ENCODE measurements at places on chromosomes 12 and 14.

- DNase-seq: no peak
Observed at GRCh38 chr12:3329361-3329760, 161.6 kb upstream of the PRMT8 start.

- no peak for DNase-seq
Observed at GRCh38 chr14:100330388-100330931, 7.3 kb downstream of the SLC25A47 start.

GRCh38 chr12:123271001-123271668, 521 bp downstream of the CDK2AP1 start:
- peak; percentile 66 for DNase-seq

GRCh38 chr14:95849761-95850160, 26.9 kb upstream of the TUNAR start:
- DNase-seq: no peak

DNA sequence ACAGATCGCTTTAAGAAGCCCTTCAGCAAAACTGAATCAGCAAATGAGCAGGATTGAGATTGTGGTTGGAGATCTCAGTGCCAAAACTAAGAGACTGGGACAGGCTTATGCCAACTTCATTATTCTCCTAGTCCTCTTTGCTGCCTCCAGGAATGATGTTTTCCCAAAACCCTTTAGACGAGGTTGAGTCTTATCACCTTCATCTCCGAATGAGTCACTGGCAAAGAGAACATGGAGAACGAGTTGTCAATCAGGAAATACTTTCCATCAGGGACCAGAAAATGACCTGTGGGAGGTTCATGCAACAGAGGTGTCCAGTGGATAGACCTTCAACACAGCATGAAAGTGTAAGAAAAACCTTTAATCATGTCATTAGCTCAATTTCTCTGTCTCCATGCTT, 461.5 kb downstream of the RMST start:
- no peak for DNase-seq

DNA sequence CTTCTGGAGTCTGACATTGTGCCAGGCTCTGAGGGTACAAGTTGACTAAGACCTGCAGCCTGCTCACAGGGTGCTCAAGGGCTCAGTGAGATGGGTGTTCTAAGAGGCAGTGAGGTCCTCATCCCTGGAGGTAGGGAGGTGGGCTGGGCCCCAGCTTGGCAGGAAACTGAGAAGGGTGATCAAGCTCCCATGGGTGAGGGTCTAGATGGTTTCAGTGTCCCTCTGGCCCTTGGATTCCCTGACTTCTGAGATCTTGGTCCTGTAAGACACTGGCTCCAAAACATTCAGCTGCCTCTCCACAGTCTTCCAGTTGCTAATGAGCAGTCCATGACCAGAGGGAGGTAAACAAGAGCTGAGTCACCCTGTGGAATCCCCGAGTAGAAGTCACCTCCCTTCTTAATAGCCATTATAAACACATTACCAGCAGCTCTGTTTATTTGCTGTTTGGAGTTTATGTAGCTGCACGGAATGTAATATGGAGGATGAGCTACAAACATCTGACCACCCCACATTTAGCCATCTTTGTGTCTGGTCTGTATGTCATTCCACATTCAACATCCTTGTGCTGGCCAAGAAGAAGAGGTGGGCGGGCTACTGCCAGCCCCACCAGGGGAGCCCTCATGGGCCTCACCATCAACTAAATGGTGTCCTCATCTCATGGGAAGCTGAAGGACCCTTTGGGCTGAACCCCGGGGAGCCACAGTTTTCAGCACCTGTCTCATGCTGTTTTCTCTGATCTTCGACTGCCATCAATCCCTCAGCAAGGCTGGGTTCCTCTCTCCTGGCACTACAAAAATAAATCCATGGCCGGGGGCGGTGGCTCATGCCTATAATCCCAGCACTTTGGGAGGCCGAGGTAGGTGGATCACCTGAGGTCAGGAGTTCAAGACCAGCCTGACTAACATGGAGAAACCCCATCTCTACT, 37.2 kb upstream of the BDKRB2 start:
- DNase-seq: peak; percentile 71

- no peak for DNase-seq
Observed at GRCh38 chr14:66099931-66100330, 386.2 kb upstream of the CCDC196 start.

DNA sequence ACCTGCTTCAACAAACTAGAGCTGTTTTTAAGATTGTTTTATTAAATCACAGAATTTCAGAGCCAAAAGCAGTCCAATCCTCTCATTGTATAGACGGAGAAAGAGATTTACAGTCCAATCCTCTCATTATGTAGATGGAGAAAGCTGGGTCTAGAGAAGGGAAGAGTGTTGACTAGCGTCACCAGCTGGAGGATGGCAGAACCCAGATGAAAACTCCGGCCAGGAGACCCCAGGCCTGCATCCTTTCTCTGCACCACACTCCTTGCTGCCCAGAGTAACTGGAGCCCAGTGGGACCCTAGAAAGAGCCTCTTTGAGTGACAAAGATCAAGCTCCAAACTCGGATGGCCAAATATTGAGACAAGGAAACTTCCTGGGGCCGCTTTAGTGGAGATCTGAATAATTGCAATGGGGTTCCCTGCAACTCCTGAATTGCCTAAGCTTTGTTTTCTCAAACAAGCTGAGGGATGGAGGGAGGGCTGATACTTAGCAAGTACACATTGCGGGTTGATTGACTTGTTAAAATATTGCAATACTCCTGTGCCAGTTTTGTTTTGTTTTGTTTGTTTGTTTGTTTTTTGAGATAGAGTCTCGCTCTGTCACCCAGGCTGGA, 12.5 kb downstream of the AMDHD1 start:
- DNase-seq: no peak

GRCh38 chr12:58668871-58669270, 251.4 kb downstream of the LRIG3 start:
- no peak for DNase-seq

DNA sequence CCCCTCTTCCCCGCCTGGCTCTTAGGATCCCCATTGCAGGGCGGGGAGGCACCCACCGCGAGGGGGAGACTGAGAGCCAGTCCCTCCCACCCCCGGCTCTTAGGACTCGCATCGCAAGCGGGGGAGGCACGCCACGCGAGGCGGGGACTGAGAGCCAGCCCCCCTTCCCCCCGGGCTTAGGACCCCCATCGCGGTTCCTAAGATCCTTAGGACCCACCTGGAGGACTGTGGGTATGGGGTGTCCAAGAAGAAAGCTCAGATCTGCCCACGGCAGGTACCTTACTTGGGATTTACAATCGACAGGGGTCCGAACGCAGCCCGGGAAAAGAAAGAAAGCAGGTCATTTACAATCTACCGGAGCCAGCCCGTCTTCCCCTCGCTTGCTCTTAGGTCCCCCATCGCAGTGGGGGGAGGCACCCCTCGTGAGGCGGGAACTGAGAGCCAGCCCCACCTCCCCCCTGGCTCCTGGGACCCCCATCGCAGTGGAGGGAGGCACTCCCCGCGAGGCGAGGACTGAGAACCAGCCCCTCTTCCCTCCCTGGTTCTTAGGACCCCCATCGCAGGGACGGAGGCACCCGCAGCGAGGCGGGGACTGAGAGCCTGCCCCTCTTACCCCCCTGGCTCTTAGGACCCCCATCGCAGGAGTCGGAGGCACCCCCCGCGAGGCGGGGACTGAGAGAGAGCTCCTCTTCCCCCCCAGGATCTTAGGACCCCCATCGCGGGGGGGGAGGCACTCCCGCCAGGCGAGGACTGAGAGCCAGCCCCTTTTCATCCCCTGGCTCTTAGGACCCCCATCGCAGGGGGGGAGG, 43.7 kb downstream of the DDX11 start:
- DNase-seq: peak; percentile 63

GRCh38 chr14:28774764-28775735, 8.5 kb downstream of the FOXG1 start:
- DNase-seq: no peak

DNA sequence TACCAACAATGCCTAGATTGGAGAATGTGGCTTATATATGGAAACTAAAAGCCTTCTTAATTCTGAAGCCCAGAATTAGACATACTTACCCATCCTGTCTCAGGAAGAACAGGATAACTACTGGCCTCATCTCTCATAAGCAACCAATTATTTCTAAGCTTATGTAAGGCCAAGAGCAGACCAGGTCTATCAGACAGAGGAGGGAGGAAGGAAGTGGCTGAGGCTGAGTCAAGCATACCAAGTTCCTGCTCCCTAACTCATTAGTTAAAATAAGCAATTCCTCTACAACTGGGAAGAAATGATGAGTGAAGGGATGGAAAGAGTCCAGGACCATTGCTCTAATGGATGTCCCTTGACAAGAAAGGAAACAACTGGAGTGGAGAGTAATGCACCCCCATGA, 27.0 kb upstream of the INSM2 start:
- no peak for DNase-seq

GRCh38 chr12:47073951-47074350, 5.5 kb upstream of the PCED1B start:
- DNase-seq: no peak

- DNase-seq: no peak
Observed at GRCh38 chr14:96255501-96256366, at the start of gene BDKRB1. BDKRB1 (plus strand) TSS chr14:96256210; CDS start chr14:96263683, 7,473 bp downstream.

GRCh38 chr12:49109641-49110463, 795 bp downstream of the LMBR1L start:
- peak; percentile 50 for DNase-seq

GRCh38 chr14:87944987-87945604, 47.9 kb downstream of the GALC start:
- peak; percentile 59 for DNase-seq

- DNase-seq: peak; percentile 34
Observed at GRCh38 chr12:45220363-45220931, 4.6 kb downstream of the ANO6 start.

DNA sequence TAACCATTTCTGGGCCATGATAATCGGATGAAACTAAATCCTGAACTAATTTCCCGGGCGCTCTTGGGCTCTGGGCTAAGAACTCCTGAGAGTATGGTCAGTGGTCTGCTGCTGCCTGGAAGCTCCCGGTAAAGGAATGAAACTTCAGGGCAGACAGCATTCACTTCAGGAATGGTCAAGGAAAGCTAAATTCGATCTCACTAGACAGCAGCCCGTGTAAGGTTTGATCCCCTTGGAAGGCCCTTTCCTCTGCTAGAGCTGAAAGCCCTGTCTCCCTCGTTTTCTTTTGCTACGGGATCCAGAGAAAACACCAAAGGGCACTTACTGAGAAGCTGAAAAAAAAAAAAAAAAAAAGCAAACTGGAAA, 680 bp downstream of the ASB8 start:
- DNase-seq: no peak

DNA sequence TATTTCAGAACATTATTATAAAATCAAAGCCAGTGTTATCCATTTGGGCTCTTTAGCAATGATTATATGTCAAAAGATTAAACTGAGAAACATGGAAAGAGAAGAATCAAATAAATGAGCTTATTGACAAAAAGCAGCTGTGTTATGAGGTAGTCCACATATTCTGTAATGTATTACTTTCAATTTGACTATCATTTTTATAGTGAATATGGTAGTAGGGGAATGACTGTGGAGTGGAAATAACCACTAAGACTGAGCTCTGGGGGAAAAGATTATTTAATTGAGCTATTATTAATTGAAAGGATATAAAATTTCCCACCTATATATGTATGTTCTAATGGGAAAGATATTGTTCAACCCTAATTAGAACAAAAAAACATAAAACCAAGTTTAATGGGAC, 381.3 kb downstream of the TMTC2 start:
- DNase-seq: no peak

GRCh38 chr14:51095854-51096823, 1.2 kb upstream of the TRIM9 start:
- DNase-seq: no peak

DNA sequence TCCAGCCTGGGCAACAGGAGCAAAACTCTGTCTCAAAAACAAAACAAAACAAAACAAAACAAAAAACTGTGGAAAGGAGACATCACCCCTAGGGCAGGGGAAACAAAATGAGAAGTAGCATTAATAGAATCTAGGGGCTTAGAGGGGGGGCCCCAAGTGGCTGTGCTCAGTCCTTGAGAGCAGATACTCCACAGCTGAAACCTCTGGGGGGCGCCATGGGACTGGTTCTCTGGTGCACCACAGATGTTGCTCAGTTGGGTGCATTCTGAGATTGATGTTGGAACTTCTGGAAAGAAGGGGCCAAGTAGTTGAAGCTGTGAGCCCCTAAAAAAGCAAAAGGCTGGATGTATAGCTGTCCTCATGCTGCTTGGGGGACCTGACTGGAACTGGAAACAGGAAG, 11.8 kb upstream of the SYNE2 start:
- peak; percentile 31 for DNase-seq

DNA sequence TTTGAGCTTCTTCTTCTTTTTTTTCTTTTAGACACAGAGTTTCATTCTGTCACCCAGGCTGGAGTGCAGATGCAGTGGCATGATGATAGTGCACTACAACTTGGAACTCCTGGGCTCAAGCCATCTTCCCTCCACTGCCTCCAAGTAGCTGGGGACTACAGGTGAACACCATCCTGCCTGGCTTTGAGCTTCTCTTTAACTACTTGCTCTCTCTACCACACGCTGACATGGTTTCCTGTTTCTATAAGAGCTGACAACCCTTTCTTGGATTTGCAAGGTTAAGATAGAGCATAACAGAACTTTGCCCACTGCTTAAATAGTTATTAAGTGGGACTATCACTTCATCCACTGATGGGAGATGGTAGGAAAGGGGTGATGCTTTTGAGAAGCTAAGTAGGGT, 82.4 kb upstream of the SLC38A2 start:
- DNase-seq: no peak

- no peak for DNase-seq
Observed at GRCh38 chr14:51396222-51396815, 156.3 kb downstream of the TMX1 start.

DNA sequence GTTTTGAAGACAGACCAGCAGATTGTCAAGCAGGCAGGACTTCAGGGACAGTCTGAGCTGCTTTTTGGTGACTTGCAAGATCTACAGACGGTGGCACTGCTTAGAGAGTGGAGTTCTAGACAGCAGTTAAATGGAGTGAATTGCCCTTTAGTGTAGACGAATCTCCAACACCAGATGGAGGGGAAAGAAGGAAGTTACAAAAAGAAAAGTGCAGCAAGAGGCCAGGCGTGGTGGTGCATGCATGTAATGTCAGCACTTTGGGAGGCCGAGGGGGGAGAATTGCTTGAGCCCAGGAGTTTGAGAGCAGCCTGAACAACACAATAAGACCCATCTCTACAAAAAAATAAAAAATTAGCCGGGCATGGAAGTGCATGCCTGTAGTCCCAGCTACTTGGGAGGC, 8.4 kb upstream of the HHIPL1 start:
- DNase-seq: no peak

- DNase-seq: no peak
Observed at GRCh38 chr12:93111773-93112172, 182.7 kb upstream of the EEA1 start.

GRCh38 chr14:74962493-74962892, 7.1 kb upstream of the PGF start:
- DNase-seq: no peak

- DNase-seq: no peak
Observed at GRCh38 chr14:60265163-60265562, 16.1 kb downstream of the PPM1A start.

- peak; percentile 43 for DNase-seq
Observed at GRCh38 chr14:105087308-105087962, 22.2 kb upstream of the GPR132 start.

Measured in small intestine (tissue), 16 donors.